ENCODE measurements at places on chromosomes 4 and X. TPM values are rescaled to one million over a fixed set of nuclear protein-coding genes. Genes with fewer than 3 reads are reported as not detected.

GRCh38 chr4:36758312-36759178, 477.1 kb downstream of the DTHD1 start:
- DNase-seq = no peak

DNA sequence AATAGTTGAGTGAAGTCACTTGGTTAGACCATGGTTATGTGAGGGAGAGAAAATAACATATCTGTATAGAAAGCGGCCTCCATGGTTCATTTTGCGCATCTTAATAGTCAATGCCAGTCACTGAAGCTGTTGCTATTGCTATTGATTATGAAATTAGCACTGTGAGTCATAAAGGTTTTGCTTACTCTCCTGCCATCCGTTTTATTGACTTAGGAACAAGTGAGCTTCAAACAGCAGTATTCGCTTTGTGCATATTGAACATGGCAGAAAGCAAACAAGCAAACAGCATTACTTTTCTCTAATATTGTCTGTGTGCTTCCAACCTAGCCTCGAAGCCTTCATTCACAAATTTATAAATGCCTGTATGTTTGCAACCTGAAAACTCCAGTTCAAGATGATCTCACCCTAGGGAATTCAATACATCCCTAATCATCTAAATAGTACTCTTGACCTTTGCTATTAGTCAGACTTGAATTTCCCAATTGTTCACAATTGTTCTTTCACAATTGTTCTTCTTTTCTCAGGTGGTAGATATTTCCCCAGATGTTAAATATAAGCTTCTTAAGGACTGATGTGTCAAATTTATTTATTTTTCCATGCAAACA, 55.9 kb upstream of the GABRA2 start:
- DNase-seq = no peak

DNA sequence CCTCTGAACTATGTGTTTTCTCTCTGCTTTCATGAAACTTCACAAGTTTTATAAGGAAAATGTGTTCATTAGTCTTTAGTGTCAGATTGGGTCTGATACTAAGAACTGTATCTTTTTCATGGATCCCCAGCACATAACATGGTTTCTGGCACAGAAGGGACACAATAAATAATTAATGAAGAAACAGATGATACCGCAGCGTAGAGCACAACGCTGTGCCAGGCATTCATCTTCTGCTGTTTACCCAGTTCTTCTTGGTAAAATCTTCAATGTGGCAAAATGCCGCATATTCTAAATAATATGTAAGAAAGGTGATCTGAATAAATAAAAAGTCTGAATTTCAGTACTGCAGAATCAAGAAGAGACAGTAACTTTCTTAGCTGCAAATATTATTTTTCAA, 12.3 kb downstream of the SCARB2 start:
- DNase-seq = no peak

GRCh38 chrX:20431486-20431885, 164.8 kb upstream of the RPS6KA3 start:
- DNase-seq = no peak

Gene TEX13C
- not detected for total RNA-seq

- no peak for DNase-seq
Measured at GRCh38 chr4:53747401-53747800, 156.1 kb upstream of the LNX1 start.

DNA sequence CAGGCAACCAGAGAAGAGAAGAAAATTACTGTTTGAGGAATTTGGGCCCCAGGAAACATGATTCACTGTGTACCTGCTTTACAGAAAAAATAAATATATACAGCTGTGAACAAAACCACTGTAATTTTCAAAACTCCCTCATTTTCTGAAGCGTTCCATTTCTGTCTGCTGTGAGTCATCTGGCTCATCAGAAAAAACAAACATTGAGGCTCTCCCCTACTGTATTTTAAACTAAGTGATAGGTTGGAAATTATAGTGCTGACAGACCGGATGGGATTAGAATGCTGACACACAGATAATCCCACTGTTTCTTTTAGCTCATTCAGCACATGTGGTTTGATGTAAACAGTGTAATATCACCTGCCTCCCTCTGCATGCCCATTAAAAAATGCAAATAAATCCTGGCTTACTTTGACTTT, 847.0 kb downstream of the TRIML1 start:
- no peak for DNase-seq

Gene XKRX
- not detected for total RNA-seq

GRCh38 chrX:145405012-145405411, 157.7 kb downstream of the SPANXN1 start:
- DNase-seq = no peak

DNA sequence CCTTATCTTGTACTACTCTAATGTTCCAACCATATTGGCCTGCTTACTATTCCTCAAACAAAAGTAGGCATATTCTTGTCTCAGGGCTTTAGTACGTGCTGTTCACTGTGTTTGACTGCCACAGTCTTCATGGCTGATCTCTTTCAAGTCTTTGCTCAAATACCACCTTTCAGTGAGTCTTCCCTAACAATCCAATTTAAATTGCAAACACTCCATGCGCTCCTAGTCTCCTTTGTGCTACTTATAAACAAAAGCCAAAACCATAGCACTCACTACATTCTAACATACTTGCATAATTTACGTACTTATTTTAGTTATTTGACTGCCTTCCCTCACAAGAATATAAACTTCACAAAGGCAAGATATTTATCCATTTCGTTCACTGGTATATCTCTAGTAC, 1.7 kb upstream of the ART3 start:
- DNase-seq = no peak

GRCh38 chr4:61831987-61832386, 631.9 kb downstream of the ADGRL3 start:
- DNase-seq = no peak

- DNase-seq = no peak
Measured at GRCh38 chrX:42946544-42947194, 168.7 kb upstream of the PPP1R2C start.

DNA sequence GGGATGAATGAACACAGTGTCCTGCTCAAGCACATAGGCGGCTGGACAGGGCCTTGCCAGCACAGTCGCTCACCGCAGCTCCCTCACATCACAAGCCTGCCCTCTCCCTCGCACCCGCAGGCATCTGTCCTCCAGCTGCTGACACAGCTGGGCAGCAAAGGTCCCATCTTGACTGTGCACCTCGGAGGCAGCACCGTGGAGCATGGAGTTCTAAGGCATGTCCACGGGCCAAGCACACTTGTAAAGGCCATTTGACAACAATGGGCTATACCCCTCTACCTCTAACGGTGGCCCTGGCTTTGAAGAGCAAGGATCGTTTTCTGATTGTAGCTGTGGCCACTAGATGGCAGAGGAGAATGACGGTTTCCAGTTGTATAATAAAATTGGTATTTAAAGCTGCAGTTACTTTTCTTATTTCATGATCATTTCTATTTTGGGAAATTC, 53.8 kb downstream of the APLN start:
- no peak for DNase-seq

Gene SGCB
- total RNA-seq = 78.8 TPM

Gene KIAA1210
- total RNA-seq = not detected

- no peak for DNase-seq
Measured at GRCh38 chr4:153402366-153402765, 57.9 kb downstream of the MND1 start.

DNA sequence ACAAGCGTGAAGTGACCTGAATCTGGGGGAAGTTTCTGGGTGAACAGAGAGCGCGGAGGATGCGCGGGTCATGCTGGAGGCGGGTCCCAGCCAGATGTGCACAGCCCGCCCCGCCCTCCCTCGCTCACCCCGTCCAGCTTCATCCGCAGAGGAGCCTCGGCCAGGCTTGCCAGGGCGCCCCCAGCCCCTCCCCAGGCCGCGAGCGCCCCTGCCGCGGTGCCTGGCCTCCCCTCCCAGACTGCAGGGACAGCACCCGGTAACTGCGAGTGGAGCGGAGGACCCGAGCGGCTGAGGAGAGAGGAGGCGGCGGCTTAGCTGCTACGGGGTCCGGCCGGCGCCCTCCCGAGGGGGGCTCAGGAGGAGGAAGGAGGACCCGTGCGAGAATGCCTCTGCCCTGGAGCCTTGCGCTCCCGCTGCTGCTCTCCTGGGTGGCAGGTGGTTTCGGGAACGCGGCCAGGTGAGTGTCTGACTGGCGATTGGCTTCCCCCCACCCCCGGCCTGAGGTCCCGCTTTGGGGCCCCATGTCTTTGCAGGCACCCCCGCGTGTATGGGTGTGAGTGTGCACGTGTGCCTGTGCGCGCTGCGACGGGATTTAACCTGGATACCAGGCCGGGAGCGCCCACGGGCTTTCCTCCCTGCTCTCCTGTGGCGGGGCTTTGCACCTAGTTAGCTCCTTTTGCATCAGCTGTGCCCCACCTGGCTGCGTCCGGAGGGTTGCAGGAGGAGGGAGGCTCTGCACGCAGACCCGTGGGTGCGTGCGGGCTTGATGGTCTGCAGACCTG, at the start of gene EGFL6:
EGFL6 (plus strand) TSS at position 123 of the 782 bp plus-strand sequence; CDS start at position 384, 261 bp downstream.
- DNase-seq = no peak

Gene PPP4R3C
- total RNA-seq = not detected

- DNase-seq = no peak
Measured at GRCh38 chrX:2989565-2989964, 16.8 kb upstream of the ARSH start.

GRCh38 chr4:109447278-109447677, 13.7 kb downstream of the SEC24B start:
- DNase-seq = no peak

- no peak for DNase-seq
Measured at GRCh38 chr4:38668203-38668971, 4.4 kb downstream of the KLF3 start.

Gene IL2RG
- 0.99 TPM for total RNA-seq

GRCh38 chr4:80446664-80447063, 111.1 kb downstream of the CFAP299 start:
- DNase-seq = no peak

GRCh38 chrX:13142891-13143290, 98.5 kb upstream of the FAM9C start:
- no peak for DNase-seq

DNA sequence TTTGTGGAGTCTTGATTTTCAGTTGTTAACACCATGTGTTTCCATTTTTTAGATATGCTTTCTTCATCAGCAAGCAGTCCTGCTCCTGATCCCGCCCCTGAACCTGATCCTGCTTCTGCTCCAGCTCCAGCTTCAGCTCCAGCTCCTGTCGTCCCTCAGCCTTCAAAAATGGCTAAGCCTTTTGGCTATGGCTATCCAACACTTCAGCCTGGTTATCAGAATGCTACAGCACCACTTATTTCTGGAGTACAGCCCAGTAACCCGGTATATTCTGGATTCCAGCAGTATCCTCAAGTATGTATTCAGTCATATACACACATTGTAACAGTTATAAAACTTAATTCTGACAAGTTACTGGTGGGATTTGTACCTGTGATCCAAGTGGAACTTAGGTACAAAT, 60.9 kb downstream of the SEC24B start:
- DNase-seq = no peak

DNA sequence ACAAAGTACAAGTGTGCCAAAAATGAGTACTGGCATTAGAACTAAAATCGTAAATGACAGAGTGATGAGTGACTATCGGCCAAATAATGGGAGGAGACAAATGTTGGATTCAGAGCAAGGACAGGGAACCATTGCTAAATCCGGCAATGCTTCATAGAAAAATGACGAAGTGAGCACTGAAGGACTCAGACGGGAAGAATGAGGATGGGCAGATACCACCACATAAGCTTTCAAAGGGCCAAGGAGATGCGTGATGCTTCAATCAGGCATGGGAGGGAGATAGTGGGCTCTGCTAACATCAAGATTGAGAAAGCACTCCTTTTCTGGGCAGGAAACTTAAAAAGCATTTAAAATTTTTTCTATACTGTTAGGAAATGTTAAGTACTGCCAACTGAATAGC, 21.6 kb downstream of the RBBP7 start:
- DNase-seq = no peak

Gene PUDP
- 27.1 TPM for total RNA-seq

Gene PDGFRA
- 24.8 TPM for total RNA-seq

Gene CT83
- total RNA-seq = not detected

Gene ABCD1
- total RNA-seq = 16.0 TPM

DNA sequence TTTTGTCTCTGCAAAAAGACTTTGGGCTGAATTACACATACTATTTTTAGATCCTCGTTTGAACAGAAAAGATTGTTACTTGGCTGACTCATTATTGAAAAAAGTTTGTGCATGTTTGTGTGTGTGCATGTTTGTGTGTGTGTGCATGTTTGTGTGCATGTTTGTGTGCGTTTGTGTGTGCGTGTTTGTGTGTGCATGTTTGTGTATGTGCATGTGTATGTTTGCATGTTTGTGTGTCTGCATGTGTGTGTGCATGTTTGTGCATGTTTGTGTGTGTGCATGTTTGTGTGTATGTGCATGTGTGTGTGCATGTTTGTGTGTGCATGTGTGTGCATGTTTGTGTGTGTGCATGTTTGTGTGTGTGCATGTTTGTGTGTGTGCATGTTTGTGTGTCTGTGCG, 201.1 kb upstream of the FAT1 start:
- DNase-seq = no peak

DNA sequence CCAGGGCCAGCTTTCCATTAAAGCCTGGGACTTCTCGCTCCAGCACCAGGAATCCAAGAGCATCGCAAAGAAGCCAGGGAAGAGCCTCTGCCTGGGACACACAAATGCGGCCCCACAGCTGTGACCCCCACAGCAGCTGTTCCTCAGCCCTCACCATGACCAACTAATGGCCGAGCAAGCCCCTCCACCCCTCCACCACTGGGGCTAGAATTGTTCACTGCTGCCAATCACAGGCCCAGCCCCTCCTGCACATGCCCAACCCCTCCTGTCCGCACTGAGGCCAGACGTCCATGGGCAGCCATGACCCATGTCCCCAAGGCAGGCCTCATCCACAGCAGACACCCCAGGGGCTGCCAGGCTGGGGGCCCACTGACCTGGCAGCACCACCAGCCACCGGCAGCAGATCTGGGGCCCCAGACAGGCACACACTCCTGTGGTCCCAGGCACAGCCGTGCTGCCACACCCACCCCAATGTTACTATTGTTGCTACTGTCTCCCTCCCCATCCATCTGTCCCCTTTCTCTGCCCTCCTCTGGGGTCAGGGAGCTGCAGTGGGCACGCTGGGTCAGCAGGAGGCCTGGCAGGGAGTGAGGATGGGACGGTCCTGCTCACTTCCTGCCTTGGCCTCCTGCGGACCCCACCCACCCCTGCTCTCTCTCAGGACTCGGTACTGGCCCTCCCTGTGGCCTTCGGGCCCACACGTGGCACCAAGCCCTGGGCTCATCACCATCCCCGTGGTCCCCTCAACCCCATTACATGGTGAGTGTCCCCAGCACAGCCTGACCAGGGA, 56.0 kb downstream of the ZFYVE28 start:
- no peak for DNase-seq

Gene NXF3
- total RNA-seq = 0.69 TPM

Gene SOWAHD
- 0.33 TPM for total RNA-seq

DNA sequence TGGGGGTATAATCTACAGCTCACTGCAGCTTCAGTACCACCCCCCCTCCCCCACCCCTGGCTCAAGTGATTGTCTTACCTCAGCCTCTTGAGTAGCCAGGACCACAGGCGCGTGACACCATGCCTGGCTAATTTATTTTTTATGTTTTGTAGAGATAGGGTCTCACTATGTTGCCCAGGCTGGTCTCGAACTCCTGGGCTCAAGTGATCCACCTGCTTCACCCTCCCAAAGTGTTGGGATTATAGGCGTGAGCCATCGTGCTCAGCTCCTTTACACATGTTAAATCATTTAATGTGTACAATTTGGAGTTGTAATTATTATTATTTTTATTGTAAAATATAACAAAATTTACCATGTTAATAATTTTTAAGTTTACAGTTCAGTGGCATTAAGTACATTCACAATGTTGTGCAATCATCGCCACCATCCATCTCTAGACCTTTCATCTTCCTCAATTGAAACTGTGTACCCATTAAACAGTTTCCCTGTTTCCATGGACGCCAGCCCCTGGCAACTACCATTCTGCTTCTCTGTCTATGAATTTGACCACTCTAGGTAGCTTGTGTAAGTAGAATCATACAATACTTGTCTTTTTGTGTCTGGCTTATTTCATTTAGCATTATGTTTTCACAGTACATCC, 6.1 kb downstream of the SLAIN2 start:
- no peak for DNase-seq

Gene LAGE3
- 18.0 TPM for total RNA-seq

Data from left ventricle myocardium inferior (tissue), 1 donor.